H4 (cell line): ENCODE measurements at places on chromosomes 2 and 18. TPM values are rescaled to one million over a fixed set of nuclear protein-coding genes. Genes with fewer than 3 reads are reported as not detected.

The ST8SIA5 gene
- under 0.01 and 0.48 TPM in 2 replicates for total RNA-seq

The UGT1A8 gene
- not detected in 2 replicates for total RNA-seq

The TMEM37 gene
- 1.5 and 1.9 TPM in 2 replicates for total RNA-seq

The ICOS gene
- total RNA-seq, result not detected in 2 replicates

The GEN1 gene
- 4.5 and 8.7 TPM in 2 replicates for total RNA-seq

The IL1A gene
- total RNA-seq, result 0.06 TPM in 1 of 2 replicates, not detected in the other

- peak; percentile 53 for DNase-seq
Observed at GRCh38 chr2:223723954-223724411, 113.4 kb downstream of the AP1S3 start.

DNA sequence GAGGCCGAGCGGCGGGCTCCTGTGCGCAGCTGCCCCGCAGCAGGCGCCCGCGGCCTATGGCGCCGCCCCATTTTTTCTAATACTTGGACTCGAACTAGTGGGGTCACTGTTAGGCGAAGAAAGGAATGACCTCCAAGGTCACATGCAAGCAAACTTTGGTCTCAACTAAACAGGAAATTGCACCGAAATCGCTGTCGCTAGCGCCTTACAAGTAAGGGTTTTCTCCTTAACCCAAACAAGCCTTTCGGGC lies 339 bp downstream of the ACAA2 start:
- DNase-seq, result peak; percentile 11

DNA sequence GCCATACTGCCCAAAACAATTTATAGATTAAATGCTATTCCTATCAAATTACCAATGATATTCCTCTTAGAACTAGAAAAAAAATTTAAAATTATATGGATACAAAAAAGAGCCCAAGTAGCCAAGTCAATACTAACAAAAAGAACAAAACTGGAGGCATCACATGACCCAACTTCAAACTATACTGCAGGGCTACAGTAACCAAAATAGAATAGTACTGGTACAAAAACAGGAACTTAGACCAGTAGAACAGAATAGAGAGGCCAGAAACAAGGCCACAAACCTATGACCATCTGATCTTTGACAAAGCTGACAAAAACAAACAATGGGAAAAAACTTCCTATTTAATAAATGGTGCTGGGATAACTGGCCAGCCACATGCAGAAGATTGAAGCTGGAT lies 86.1 kb upstream of the KYNU start:
- DNase-seq, result no peak

- no peak for DNase-seq
Observed at GRCh38 chr18:8952769-8953760, 149.4 kb upstream of the NDUFV2 start.

- DNase-seq, result no peak
Observed at GRCh38 chr2:32805104-32806095, 141.4 kb upstream of the LTBP1 start.

- no peak for DNase-seq
Observed at GRCh38 chr18:63972002-63972376, 2.1 kb downstream of the SERPINB8 start.

GRCh38 chr2:36561237-36561944 lies 36.6 kb downstream of the FEZ2 start:
- peak; percentile 63 for DNase-seq

- no peak for DNase-seq
Observed at GRCh38 chr18:14104201-14104600, 28.0 kb downstream of the ZNF519 start.

DNA sequence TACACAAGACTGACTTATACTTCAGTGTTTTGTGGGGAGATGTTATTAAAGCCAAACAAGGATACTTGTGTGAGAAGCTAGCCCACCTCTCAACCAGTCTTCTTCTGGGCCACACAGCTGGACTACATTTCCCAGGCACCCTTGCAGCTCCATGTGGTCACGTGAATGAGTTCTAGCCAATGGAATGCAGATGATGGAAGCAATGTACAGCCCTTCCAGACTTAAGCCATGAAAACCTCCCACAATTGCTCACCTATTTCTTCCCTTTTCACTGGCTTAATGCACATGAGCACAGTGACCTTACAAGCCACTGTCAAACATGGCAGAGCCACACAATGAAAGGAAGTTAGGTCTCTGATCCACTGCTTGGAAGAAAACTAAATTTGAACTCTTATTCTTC lies 20.4 kb upstream of the FEZ2 start:
- DNase-seq, result peak; percentile 36

- DNase-seq, result peak; percentile 1
Observed at GRCh38 chr2:218060118-218060517, 8.9 kb upstream of the RUFY4 start.

- peak; percentile 62 for DNase-seq
Observed at GRCh38 chr2:221465776-221466175, 106.3 kb downstream of the EPHA4 start.

- no peak for DNase-seq
Observed at GRCh38 chr2:20594957-20595356, 55.9 kb downstream of the HS1BP3 start.

DNA sequence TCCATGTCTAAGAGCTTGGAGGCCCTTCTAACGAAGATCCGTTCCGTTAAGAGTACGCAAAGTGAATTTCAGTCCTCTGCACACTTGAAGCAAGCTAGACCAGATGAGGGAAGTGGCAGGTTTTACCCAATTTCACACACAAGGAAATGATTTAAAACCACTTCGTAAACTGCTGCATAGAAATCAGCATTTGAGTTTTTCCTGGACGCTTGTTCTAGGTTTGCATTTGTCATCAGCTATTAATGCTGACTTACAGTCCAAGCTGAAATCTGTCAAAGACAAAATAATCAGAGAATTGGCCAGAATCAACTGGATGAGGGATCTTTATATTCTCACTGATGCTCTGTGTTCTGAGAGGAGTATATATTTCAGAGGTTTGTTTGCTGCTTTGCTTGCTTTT lies 117.6 kb upstream of the RASGRP3 start:
- no peak for DNase-seq

DNA sequence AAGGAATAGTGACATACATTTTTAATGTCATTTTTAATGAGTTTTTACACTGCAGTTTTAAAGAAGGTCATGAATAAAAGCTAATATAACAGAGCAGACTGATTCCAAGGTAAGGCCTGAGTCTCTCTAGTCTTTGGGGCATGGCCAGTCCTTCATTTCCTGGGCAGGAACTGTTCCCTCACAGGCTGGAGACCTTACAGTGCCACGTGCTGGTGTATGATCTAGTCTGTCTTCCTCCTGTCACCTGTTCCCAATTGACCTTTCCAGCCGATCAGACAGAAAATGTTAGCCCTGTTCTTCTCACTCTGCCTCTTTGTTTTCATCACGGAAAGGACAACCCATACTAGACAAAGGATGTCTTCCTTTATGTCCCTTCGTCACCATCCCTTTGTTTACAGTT lies 33.6 kb downstream of the ZCCHC2 start:
- no peak for DNase-seq

GRCh38 chr2:156470975-156471583 lies 34.9 kb downstream of the GPD2 start:
- DNase-seq, result no peak

DNA sequence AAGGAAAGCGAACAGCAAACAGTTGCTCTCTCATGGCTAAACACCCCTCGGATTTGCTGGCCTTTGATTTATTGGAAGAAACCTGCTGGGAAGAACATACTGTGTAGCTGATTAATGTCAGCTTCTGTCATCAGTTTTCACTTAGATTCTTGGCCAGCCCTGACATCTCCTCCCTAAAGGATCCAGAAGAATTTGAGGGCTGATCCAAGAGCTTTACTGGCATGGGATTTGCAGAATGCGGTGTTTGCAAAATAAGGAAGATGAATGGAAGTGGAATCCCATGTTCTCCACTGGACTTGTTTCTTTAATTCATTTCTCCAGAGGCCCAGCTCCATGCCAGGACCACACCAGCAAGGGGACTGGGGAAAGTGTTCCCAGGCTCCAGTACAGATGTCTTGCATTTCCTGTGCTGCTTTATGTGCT lies 80.5 kb downstream of the RDH14 start:
- DNase-seq, result no peak

DNA sequence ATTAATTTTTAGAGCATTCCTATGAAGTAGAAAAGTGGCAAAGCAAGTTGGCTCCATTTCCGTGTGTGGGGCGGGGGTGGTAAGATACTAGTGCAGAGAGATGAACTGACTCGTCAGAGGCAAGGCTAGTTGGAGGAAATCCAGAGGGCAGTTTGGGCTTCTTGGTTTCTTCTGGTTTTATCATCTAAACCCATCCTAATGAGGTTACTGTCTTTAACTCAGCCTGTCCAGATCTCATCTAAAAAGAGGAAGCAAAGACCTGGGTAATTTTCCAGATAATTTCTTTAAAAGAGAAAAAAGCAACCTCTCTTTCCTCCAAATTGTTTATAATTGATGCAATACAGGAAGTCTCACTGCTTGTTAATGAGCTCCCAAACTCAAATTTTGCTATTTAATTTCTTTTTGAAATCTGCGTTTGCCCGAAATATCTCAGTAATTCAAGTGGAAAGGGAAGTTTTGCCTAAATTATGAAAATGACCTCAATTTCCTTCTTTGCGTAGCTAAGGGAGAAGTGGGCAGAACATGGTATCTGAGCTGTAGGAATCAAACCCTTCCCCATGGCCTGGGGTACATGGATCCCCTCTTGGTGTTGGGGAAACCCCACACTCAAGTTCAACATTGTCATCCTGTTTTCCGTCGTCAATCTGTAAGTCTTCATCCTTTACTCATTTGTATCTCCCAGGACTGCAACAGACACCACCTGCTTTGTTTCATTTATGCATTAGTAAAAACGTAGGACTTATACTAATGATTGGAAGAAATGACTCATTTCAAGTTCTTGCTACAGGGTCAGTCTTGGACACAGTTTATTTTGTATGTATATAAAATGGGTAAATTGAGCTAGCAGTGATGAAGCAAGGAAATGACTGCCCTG lies 89.1 kb upstream of the KLF7 start:
- no peak for DNase-seq

DNA sequence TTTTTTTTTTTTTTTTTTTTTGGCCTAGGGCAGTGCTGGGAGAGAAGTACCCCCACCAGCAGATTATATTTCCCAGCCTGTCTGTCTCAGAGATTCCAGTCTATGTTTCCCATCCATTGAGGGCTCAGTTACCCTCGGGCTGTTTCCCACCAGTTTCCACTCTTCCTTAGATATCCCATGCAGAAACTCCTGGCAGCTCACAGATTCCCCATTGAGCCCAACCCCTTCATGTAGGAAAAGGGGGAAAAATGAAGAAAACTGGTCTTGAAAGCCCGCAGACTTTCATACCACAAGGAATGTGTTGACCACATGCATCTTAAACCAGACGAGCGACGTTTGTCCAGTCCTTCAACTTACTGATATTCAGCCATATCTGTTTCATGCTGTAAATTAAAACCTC lies 15.2 kb downstream of the ASXL3 start:
- DNase-seq, result no peak

DNA sequence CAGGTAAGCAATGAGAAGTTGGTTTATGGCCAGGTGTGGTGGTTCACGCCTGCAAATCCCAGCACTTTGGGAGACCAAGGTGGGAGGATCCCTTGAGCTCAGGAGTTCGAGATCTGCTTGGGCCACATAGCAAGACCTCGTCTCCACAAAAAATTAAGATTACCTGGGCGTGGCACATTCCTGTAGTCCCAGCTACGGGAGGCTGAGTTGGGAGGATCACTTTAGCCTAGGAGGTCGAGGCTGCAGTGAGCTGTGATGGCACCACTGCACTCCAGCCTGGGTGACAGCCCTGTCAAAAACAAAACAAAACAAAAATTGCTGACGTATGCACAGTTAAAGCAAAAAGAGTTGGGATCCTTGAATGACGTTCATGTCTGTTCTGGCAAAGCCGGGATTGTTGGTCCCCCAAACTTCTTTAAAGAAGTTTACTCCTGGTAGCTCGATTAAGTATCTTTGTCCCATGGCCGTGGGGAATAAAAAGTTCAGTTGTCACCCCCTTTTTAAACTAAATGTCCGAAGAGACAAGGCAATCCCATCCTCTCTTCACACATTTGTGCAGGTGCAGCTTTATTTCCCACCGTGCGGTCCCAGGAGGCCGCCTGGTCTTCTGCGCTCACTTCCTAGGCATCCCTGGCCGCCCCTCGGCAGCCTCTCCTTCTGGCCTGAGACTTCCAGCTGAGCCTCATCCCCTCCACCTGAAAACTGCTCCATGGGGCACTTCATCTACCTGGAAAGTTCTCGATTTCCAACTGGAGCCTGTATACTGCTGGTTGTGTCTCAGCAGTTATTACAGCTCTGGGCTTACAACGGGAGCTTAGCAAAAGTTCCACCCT lies 762 bp upstream of the SPOPL start:
- no peak for DNase-seq

DNA sequence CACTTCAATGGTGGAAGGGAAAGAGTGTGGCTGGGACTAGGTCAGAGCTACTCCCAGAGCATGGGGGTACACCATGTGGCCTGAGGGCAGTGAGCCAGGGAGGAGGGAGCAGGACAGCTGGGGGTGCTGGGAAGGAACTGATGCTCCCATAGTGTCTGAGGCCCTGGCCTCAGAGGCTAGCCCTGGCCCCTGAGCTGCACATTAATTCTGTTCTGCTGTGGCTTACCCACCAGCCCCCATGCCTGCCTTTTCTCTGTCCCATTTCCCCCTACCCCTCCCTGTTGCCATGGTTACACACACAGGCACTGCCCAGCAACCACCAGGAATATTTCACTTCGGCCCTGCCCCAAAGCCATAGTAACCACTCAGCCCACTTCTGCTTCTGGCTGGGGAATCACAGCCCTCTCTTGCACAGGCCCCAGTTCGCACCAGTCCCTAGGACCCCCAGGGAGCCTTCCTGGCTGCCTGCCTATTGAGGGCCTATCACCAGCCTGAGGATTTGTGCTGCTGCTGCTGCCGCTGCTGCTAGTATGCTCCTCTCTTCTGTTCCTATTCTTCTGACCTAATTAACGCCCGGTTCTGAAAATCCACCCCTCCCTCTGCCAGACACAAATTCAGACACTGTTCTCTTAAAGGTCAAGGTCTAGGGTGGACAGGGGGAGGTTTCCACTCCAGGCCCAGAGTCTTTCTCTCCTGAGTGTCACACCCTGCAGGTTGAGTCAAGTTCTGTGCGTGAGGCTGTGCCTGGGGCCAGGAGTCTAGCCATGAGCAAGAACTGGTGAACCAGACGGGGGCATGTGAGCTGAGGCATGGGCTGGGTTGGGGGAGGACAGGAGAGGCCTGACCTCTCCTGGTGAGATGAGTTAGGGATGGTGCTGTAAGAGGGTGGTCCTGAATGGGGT lies 87.1 kb upstream of the MCFD2 start:
- no peak for DNase-seq

- no peak for DNase-seq
Observed at GRCh38 chr2:35714883-35715282, 640.7 kb upstream of the CRIM1 start.

DNA sequence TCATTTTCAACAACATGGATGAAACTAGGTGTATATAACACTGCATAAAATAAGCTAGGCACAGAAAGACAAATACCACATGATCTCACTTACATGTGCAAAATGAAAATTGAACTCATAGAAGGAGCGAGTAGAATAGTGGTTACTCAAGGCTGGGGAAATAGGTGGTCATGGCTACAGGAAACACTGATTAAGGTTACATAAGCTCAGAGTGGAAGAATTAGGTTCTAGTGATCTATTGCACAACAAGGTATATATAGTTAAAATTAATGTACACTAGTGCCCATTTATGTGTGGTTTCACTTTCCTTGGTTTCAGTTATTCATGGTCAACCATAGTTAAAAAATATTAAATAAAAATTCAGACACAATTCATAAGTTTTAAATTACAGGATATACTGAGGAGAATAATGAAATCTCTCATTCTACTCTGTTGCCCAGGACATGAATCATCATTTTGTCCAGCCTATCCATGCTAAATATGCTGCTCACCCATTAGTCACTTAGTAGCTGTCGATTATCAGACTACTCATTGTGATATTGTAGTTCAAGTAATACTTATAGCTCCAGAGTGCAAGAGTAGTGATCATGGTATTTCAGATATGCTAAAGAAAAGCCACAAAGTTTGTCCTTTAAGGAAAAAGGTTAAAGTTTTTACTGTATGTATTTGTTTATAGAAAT lies 1530.9 kb upstream of the LRRTM1 start:
- no peak for DNase-seq
